Psoas muscle (tissue), 8 donors: ENCODE measurements at places on chromosomes 6 and 20. TPM values are rescaled to one million over a fixed set of nuclear protein-coding genes. Genes with fewer than 3 reads are reported as not detected.

Gene STMND1
- not detected for polyA plus RNA-seq

Gene RBPJL
- polyA plus RNA-seq: not detected

Gene TTLL9
- not detected for polyA plus RNA-seq

Gene RFX6
- polyA plus RNA-seq: not detected

Gene MEA1
- 95.2 TPM for polyA plus RNA-seq

Gene ZSCAN23
- 0.14 TPM for polyA plus RNA-seq

Gene OR2J3
- not detected for polyA plus RNA-seq

Gene KIAA0408
- 24.6 TPM for polyA plus RNA-seq

Gene HUS1B
- 0.49 TPM for polyA plus RNA-seq

Gene CALHM6
- polyA plus RNA-seq: 2.1 TPM

GRCh38 chr20:43583982-43584432 lies 6.7 kb upstream of the IFT52 start:
- DNase-seq: no peak

GRCh38 chr20:1939270-1939595 lies 44.0 kb downstream of the SIRPA start:
- no peak for DNase-seq

DNA sequence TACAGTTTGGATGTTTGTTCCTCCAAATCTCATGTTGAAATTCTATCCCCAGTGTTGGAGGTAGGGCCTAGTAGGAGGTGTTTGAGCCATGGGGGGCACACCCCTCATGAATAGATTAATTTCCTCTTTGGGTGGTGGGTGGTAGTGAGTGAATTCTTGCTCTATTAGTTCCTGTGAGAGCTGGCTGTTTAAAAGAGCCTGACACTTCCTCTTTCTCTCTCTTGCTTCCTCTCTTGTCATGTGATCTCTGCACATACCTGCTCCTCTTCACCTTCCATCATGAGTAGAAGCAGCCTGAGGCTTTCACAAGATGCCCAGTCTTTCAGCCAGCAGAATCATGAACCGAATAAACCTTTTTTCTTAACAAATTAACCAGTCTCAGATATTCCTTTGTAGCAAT lies 340.2 kb upstream of the CHD6 start:
- DNase-seq: no peak

GRCh38 chr6:147166992-147167391 lies 37.2 kb upstream of the STXBP5 start:
- no peak for DNase-seq

DNA sequence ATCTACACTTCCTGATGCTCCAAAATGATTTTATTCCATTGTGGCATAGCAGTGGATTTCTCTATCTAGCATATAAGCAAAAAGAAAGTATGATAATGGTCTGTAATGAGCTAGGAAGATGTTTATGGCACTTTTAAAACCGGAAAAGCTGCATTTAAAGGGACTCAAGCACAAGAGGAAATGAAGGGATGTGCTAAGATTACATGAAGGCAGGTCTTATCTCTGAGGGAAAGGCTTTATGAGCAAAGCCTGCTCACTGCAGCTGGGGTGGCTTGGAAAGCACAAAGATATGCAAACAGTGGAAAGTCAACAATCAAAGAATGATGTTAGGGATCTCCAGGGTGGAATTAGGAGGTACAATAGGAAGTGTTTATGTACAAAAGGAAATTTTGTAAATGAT lies 138.2 kb downstream of the TENT5A start:
- DNase-seq: no peak

- DNase-seq: no peak
Measured at GRCh38 chr20:43842126-43843020, 72.3 kb upstream of the TOX2 start.

- DNase-seq: no peak
Measured at GRCh38 chr6:36793296-36793912, 45.8 kb downstream of the CPNE5 start.

- DNase-seq: no peak
Measured at GRCh38 chr20:46402331-46402811, 4.0 kb downstream of the ELMO2 start.

DNA sequence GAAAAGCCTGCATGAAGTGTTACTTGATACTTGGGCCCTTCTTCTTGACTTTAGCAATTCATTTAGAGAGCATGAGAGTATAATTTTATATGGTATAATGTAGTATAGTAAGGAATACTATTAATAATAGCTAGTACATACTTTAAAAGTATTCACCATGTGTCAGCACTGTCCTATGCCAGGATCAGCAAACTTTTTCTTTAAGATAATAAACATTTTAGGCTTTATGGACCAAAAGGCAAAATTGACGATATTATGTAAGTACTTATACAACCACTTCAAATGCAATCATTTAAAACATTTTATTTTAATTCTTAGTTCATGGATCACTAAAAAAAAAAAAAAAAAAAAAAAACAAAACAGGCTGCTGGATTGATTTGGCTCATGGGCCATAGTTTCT lies 163.9 kb downstream of the IBTK start:
- DNase-seq: no peak

DNA sequence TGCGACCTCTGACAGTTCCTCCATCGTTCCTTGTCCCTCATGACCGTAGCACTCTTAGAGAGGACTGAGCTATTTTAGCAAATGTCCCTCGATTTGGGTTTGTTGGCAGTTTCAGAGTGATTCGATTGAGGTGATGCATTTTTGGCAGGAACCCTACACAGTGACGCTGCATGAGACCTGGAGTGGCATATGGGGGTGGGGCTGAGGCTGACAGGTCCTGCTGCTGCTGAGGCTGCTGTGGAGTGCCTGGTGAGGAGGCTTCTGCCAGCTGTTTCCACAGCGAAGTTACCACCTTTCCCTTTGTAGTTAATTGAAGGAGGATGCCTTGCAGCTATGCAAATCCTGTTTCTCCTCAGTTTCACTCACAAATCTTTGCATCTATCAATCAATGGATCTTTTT lies 19.8 kb downstream of the PXDC1 start:
- no peak for DNase-seq

DNA sequence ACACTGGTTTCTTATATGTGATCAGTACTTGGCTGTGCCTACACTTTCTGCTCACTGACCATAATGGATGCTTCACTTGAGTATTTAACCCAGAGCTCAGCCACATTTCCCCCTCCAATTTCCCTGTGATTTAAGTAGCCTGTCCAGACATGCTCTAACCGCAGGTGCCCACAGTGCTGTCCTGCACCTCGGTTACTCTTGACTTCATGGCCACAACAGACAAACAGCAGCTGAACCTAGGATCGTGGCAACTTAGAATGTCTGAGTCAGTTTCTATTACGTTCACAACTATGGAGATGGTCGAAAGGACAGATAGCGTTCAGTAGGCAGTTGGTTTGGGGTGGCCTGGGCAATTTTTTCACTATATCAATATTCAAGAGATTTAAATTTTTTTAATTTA lies 306.9 kb upstream of the SGK1 start:
- no peak for DNase-seq

- DNase-seq: no peak
Measured at GRCh38 chr6:110874880-110875547, 429 bp downstream of the AMD1 start.

DNA sequence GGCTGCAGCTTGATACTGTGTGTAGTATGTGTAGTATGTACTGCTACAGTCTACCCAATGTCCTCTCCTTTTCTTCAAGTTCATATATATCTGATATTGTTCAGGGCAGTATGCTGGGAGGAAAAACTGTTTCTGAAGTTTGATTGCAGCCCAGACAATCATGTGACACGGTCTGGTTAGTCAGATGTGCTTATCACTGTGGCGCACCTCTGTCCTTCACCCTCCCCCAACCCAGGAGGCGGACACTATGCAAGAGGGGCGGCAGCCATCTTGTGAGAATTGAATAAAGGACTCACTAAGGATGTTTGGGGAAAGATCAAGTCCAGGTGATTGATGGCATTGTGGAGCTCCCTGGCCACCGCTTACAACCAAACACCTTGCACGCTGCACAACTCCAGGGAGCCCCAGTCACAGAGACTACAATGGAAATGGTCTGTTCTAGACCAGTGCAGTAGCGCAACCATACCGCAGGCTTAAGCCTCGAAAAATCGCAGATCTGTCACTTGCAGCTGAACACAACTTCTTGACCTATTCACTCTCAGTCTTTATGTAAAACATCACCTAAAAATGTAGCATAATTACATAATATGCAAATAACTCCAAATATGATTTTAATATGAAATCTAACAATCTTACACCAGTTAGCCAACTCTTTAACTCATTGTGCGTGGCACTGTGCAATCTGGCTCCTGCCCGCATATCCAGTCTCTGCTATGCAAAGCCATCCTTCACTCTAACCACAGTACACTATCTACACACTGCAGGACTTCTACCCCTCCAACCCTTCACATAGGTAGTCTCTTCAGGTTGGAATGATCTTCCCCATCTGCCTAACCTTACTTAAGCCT lies 79.3 kb downstream of the VGLL2 start:
- DNase-seq: no peak

- no peak for DNase-seq
Measured at GRCh38 chr6:1316489-1316971, 4.6 kb downstream of the FOXQ1 start.

- no peak for DNase-seq
Measured at GRCh38 chr20:4913147-4913546, 88.2 kb downstream of the SLC23A2 start.

DNA sequence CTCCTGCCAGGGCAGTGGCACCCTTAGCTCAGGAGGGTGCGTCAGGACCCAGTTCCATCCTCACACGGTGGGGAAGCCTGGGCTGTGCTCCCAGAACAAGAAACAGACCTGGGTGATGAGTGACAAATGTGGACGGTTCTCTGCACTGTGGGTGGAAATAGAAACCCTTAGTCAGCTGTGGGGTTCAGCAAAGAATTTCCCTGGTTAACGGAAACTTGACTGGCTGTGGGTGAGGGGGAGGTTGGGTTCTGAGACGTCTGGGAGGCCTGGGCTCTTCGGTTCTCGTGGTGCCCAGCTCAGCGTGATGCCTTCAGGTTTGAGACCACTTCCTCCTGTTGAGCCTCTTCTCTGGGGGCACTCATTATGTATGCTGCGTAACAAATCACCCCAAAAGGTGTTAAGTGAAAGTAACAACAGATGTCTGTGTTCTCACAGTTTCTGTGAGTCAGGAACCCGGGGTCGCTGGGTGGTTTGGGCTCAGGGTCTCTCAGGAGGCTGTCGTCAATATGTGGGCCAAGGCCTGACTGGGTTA lies 53.1 kb upstream of the FAM83D start:
- no peak for DNase-seq

DNA sequence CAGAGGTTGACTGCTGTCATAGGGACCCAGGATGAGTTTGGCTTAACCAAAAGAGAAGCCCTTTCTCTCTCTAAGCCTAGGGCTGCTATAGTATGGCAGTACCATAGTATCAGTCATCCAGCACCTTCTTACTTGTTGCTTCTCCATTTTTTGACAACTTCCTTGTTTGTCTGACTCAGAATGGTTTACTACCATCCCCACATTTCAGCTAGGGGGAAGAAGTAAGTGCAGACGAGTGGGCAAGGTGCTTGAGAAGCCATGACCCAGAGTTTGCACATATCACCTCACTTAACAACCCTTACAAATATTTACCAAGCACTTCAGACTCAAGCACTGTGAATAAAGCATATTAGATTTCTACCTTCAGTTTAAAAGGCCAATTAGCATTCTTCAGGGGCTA lies 289.9 kb upstream of the TSHZ2 start:
- no peak for DNase-seq

DNA sequence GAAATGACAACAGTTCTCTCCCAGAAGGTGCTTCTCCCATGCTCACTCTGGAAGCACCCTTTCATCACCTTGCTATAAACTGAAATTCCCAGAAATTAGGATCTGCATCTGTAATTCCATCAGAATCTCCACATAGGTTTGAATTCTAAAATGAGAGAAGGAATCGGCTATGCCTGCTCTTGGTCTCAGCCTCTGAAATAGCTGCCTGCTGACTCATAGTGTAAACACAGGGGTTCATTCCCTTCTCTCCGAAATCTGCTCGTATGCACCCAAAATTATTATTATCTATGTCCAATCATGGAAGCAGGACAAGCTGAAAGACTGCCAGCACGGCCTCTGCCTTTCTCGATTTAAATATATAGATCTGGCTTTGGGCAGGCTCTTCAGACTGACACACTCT lies 74.6 kb upstream of the TAB2 start:
- no peak for DNase-seq

DNA sequence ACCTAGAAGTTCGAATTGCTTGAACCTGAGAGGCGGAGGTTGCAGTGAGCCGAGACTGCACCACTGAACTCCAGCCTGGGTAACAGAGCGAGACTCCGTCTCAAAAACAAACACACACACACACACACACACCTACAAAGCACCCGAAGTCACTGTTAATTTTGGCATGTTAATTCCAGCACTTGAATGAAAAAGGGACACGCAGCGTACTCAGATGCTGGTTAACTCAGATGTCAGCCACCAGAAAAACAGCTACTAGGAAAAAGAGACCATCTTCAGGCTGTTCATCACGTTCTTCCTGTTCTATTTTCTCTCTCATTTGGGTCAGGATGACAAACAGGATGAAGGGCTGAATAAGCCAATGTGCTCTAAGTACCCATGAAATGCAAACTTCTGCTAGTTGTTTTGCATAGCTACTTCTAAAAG lies 46.9 kb downstream of the BLOC1S5 start:
- DNase-seq: no peak

GRCh38 chr6:167803816-167804215 lies 22.9 kb upstream of the AFDN start:
- DNase-seq: no peak

DNA sequence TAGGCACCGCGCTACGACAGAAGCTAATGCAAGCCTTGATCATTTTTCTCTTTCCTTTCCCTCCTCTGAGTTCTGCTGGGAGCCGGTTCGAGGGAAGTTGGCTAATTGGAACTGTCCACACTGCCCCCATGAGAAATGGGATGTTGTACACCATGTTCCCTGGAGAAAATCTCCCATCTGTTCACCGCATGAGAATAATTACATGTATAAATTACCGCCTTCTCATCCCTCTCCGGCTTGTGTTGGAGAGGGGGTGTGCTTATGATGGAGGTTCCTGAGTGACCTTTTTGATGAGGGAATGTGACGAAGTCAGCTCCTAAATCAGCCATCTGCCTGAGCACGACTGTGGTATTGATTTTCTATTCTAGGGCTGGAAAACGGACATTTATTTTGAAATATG lies 320.2 kb upstream of the SULF2 start:
- no peak for DNase-seq

DNA sequence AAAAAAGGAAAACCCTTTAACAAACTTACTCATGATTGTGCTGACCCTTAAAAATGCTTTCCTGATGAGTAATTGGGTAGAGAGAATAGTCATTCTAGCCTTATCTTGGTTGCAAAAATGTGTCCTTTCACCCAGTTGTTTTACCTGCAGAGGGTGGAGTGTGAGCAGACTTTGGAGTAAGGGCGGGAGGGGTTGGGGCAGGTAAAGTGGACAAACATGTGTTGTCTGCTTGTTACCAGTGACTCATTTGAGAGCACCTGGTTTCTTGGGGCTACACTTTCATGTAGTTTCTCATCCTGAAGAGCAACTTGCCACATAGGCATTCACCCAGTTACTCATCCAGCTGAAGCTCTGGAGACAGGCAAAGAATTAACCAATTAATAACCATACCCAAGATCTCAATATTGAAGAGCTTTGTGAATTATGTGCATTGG lies 121.1 kb downstream of the TNFRSF21 start:
- DNase-seq: no peak
